ENCODE measurements at places on chromosomes 5 and 9. TPM values are rescaled to one million over a fixed set of nuclear protein-coding genes. Genes with fewer than 3 reads are reported as not detected.

DNA sequence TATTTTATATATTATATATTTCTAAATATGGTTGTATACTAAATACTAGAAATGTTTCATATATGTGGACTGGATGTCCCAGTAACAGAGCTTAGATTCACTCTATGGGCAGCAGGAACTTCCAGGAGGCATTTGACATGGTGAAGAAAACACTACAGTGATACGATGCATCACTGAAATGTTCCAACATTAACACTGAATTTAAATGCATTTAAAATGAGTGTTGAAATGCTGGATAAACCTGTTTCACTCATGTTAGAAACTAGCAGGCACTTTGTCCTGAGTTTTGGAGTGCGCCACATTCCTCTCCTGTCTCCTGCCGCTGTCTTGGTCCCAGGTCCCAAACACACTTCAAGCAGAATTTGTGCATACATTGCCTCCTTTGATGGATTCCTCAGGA lies 237.8 kb upstream of the NFIL3 start:
- no peak for DNase-seq

DNA sequence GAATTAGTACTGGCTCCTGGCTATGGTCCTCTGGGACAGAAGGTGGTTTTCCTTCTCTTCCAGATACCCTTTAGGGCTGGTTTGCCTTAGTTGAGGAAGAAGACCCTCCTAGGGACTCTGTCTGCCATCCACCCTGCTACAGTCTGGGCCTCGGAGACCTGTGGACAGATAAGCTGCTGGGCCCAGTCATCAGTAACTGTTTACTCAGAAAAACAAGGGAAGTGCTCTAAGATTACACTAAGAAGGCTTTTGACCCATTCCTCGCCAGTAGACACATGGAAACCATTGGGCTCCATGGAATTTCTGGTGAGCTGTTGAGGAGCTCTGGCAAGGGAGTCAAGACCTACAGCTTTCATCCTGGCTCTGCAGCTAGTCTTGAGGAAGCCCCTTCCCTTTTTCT lies 31.2 kb downstream of the LARP1 start:
- no peak for DNase-seq

DNA sequence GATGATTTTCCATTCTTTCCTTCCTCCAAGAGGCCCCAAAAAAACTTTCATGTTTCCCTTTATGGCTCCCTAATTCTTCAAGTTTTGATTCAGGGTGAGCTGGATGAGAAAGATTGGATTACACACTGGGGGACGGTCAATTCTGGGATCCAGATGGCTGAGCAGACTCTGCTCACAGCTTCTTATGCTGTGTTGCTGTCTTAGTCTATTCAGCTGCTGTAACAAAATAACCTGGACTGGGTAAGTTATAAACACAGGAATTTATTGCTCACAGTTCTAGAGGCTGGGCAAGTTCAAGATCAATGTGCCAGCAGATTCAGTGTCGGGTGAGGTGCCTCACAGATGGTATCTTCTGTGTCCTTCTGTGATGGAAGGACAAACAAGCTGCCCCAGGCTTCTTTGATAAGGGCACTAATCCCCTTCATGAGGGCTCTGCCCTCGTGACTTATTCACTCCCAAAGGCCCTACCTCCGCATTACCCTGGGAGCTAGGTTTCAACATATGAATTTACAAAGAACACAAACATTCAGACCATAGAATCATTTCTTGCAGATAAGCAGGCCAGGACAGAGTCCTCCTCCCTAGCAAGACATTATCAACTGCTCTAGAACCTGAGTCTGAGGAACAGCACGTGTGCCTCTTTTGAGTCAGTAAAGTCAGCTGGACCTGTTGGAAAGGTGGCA lies 23.1 kb upstream of the SMAD5 start:
- DNase-seq: no peak

- DNase-seq: no peak
Observed at GRCh38 chr5:78627175-78627574, 21.4 kb downstream of the LHFPL2 start.

Gene MARCOL
- not detected for total RNA-seq

- DNase-seq: no peak
Observed at GRCh38 chr5:33563983-33564908, 123.5 kb downstream of the TARS1 start.

- no peak for DNase-seq
Observed at GRCh38 chr5:83197326-83197967, 120.1 kb downstream of the XRCC4 start.

Gene LRRC70
- total RNA-seq: 0.30 TPM

DNA sequence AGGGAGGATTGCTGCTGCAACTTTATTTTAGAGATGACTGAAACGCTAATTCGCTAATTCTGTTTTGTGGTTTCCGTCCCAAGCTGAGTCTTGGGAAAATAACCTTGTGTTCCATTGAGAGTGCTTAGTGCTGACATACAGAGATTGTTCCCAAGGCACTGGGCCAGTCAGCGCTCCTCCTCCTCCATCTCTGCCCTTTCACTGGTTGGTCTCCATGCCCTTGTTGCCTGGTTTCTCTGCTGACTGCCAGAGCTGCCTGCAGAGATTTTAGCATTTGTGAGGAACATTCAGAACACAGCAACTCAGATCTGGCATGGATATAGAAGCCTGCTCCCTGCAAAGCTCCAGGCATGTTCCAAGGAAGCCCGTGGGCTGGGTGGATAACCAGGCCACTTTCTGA lies 126.0 kb upstream of the IRX2 start:
- DNase-seq: peak; percentile 2

Gene OBP2B
- not detected for total RNA-seq

Gene RMRP
- 13,056 TPM for total RNA-seq

Gene SHISAL2B
- not detected for total RNA-seq

- no peak for DNase-seq
Observed at GRCh38 chr5:43207601-43208000, 15.6 kb downstream of the NIM1K start.

DNA sequence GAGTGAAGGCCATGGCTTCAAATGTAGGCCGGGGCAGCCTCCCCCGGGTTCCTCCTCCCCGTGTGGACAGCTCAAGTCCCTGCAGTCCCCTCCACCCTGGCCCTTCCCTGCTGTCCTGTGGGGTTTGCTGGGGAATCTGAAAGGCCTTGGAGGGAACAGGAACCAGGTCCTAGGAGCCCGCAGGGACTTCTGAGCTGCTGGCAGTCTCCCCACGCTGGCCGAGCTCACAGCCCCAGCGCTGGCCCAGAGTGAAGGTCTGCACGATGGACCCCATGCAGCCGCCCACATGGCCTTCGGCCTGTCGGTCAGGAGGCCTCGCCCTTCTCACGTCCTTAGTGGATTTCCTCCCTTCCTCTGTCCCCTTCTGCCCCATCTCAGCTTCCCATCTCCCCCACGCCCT lies 25.7 kb upstream of the NOTCH1 start:
- DNase-seq: no peak

- DNase-seq: no peak
Observed at GRCh38 chr5:177474846-177475562, 1.6 kb upstream of the DBN1 start.

GRCh38 chr9:4147476-4148230 lies 152.2 kb downstream of the GLIS3 start:
- no peak for DNase-seq

Gene IFNE
- total RNA-seq: not detected
